ENCODE measurements at places on chromosomes 11 and 22.

DNA sequence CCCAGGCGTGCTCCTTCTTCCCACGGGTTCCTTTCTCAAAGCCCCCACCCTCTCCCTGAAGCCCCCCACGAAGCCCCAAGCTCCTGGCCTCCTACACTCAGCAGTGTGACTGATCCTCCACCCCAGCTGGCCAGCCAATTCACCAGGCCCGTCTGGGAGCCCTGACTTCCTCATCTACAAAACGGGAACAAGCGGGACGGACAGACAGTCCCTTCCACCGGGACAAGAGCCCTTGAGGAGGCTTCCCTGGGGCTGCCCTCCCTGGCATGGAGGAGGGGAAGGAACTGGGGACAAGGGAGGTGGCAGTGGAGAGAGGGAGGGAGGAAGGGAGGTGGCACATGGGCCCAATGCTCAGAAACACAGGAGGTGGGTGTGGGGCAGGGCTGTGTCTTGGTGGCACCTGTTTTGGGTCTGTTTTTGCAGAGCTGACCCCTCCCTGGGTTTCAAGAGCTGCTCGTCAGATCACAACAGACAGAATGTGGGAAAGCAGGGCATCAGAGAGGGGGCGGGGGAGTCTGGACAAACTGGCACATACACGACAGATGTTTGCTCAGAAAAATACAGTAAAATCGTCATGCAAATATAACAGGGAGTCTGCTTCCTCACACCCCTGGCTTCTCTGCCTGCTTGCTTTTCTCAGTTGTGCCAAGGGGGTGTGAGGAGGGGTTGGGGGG is 56.8 kb downstream of the ELFN2 start:
- no peak for DNase-seq

DNA sequence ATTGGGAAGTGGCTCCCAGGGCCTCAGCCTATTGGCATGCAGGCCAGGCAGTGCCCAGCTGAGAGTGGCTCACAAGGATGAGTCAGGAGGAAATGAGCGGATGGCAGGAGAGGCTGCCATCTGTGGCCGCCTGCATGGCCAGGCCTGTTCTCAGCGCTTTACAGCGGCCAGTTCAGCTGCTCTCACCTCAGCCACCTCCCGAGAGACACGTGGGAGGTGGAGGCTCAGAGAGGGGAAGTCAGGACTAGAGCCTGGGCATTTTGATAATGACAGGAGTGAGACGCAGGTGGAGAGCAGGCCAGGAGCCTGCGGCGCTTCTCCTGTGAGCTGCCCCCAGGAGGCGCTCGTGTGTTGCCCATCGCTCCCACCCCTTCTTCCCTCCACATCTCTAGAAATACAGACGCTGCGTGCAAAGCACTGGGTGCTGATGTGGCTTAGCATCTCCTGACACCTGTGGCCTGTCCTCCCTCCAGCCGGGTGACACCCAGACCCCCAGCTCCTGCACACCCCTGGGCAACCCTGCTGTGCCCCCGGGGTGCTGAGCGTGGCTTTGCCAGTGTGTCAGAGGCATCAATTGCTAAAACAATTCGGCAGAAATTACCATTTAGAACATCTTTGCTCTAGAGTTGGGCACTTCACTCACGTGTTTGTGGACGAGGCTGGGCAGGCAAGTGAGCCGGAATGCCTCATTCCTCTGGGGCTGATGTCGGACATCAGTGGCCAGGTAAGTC is 21.4 kb upstream of the PANX2 start:
- DNase-seq = peak; percentile 61

GRCh38 chr22:37461961-37462360 is 24.2 kb downstream of the MFNG start:
- DNase-seq = no peak

GRCh38 chr11:66967670-66968425 is 7.3 kb upstream of the C11orf86 start:
- no peak for DNase-seq

DNA sequence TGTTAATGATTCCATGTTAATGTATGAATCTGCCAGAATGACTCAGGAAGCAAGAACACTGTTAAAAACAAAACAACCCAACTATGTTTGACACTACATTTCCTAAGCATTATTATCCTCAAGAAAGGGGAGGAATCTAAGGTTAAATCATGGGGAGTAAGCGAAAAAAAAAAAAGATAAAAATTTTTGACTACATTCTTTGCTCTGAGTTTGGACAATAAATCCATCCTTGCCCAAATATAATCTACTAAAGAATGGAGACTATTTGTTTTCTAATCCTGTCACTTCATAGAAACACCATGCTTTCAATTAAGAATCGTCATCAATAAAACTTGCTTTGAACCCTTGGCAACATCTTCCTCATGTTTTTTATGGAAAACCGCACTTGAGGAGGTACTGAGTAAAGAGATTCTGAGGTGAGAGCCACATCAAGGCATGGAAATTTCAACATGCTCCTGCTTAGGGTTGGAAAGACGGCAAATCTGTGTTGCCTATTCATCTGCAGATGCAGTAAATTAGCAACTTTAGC is 9.7 kb downstream of the MAML2 start:
- DNase-seq = no peak

- DNase-seq = no peak
Measured at GRCh38 chr11:10022764-10023163, 271.3 kb downstream of the SBF2 start.

DNA sequence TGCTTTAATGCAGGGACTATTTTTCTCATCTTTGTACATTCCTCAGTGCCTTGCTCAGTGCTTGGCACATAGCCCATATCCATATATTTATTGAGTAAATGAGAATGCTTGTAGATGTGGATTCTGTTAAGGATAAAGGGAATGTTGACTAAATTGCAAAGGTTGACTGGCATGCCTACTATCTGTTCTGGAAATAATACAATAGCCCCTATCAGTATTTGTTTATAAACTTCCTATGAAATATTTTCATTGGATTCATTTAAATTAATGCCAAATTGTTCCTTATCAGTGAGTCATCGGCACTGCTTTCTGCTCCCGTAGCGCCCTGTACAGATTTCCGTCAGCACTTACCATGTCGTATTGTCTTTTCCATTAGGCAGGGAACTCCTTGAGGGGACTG is 8.0 kb downstream of the RNF121 start:
- no peak for DNase-seq

DNA sequence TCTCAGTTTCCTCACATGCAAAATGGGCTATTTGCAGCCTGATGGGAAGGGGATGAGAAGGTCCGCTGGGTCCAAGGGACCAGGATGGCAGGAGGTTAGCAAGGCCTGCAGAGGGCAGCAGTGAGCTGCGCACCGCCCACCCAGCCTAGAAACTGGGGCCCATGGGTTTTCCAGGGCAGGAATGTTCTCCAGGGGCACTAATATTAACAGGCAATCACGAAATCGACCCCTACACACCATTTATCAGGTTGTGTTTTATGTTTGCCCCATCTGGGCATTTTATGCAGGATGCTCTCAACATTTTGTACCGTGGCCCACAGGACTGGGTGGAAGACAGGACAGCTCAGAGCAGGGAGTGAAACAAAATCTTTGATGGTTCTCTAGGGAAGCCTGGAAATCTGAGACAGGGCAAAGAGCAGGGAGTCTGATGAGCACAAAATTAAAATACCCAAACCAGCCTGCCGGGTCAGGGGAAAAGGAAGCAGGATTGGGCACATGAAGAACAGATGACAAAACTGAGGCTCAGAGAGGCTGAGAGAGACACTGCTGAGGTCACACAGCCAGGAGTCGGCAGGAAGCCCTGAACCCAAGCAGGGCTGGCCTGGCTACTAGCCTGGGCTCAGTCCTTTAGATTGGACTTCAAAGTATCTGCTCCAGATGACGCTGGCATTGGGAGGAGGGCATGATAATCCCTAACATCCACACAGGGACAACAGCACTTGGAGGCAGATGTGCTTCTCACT is 1.6 kb upstream of the BCR start:
- DNase-seq = peak; percentile 42

GRCh38 chr11:132263241-132263640 is 892.8 kb downstream of the NTM start:
- no peak for DNase-seq

- DNase-seq = no peak
Measured at GRCh38 chr11:76395296-76395695, 14.2 kb downstream of the GVQW3 start.

DNA sequence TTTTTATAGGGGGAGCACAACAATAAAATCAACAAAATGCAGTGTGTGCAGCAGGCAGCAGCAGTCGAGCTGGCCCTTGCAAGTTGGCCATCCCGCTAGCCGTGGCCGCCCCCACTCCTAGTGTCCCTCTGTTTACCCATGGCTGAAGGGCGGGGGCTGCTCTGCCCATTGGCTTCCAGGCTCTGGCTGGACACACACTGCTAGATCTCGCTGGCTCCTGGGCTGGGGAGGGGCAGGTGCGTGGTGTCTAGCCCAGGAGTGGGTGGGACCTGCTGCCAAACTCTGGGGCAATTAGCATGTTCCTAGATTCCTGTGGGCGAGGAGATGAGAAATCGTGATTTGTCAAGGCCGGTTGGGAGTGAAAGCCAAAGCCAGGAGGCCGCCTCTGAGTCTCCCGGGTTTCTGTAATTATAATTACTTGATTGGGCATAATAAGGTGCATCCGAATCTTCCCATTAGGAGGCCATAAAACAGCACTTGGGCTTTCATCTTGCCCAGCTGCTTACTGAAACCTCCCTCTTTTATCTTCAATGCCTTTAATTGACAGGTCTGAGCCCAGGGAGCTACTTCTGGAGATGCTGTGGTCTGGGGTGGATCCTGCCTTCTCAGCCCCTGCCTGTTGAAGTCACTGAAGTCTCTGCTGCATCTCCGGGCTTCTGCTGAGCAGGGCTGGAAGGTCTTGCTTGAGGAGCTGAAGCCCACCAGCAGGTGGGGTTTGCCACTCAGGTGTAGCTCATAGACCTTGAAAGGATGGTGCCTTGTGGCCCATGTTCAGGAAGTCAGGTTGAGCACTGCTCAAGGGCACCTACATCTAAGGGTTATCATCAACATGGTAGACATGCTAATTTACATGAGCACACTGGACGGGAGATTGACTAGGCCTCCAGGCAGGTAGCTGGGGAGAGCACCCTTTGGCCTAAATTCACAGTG is 44.5 kb upstream of the DKK3 start:
- DNase-seq = no peak

GRCh38 chr11:5489576-5490357 is 1.3 kb downstream of the OR52D1 start:
- no peak for DNase-seq

DNA sequence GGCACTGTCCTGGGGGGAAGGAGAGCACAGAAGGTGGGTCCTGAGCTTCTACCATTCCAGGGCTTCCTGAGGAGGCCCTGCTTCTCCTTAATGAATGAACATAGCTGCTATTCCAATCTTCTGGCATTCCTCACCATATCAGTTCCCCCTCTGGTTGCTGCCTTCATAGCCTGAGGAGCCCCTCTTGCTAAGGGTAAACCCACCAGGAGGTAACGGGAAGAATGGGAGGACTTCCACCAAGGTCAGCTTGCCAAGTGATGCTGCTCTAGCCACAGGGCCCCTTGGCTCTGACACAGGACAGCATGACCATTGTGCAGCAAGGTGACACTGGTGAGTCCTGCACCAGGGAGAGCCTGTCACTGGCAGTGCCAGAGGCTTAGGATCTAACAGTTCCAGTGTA is 1022.5 kb downstream of the TBC1D22A start:
- no peak for DNase-seq

- no peak for DNase-seq
Measured at GRCh38 chr22:17893900-17894535, 119.7 kb upstream of the BID start.

GRCh38 chr11:121309688-121310087 is 17.1 kb downstream of the SC5D start:
- DNase-seq = no peak

DNA sequence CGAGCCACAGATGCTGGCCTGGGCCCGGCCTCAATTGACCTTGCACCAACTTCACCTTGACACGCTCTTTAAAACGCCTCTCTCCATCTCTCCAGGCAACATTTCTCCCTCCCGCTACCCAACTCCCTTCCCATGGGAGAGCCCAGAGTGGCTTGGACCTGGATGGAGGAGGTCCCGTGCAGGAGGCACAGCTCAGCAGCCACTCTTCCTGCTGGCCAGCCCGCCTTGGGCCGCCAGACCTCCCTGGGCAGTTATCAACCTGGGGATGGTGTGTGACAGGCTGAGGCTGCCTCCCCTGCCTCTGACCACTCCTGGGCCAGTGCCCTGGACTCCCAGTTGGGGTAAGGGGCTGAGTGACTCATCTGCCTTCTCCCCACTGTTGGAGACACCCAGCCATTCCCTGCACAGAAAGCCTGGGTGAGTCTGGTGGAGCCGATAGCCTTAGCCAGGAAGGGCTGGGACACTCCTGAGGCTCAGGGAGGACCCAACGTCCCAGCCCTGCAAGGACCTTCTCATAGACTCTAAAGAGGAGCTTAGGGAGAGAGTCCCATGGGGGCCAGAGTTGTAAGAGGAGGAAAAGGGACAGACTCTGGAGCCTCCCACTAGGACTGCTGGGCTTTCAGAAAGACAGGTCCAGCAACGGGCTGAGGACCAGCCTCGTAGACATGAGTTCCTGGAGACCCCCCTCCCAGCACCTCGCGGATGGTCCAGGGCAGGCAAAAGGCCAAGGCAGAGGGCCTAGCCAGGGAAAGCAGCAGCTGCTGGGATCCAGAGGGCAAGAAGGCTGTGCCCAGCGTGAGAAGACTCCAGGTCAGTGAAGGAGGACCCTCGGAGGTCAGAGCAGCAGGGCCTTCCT is 131.7 kb downstream of the CEP164 start:
- DNase-seq = no peak

GRCh38 chr11:83349296-83349695 is 63.1 kb upstream of the CCDC90B start:
- DNase-seq = no peak

GRCh38 chr11:36779791-36780190 is 181.8 kb upstream of the RAG2 start:
- DNase-seq = no peak

- no peak for DNase-seq
Measured at GRCh38 chr11:10075141-10075540, 218.9 kb downstream of the SBF2 start.

DNA sequence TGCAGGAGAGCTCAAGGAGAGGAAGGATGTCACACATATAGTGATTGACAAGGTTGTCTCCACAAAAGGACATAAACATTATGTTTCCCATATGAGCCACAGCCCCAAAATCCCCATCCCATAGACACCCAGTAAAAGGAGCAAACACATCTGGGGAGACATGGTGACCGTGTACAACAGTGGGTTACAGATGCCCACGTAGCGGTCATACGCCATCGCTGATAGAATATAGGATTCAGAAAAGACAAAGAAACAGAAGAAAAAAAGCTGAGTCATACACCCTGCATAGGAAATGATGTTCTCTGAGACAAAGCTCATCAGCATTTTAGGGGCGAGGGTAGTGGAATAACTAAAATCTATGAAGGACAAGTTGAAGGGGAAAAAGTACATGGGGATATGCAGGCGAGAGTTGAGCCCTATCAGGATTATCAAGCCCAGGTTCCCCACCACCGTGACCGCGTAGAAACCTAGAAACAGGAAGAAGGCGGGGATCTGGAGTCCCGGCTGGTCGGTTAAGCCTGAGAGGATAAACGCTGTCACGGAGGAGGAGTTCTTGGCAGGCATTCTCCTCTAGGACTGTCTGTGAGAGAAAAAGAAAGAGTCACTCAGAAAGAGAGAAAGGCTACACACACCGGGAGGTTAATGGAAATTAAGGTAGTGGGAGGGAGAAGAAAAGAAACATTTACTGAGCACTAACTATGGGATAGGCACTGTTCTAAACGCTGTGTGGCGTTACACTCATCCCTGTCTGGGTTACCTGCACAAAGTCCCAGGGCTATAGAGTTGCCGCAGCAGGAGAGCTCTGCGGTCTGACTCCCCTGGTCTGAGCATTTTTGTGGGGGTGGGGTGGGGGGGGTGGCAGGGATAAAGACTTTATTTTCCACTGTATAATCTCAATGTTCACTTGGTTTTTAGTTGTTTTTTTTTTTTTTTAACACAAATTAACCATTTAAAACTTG is 36.1 kb upstream of the OR8B8 start:
- DNase-seq = no peak
